ENCODE measurements at places on chromosomes 4 and X.

DNA sequence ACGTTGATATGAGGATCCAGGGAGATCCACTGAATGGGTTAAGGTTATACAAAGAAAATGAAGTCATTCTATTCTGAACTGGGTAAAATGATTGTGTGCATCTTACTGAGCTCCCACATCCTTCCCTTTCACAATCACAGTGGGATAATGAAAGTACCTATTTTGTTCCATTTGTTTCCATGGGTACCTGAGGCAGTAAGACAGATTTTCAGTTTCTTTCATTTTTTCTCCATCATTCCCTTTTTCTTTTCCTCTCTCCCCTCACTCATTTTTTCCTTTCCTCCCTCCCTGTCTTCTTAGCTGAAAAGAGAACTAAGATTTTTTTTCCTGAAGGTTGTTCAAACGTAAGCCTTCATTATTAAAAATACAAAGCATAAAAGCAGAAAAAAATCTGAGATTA lies 4.6 kb downstream of the GRIA2 start:
- no peak for DNase-seq

DNA sequence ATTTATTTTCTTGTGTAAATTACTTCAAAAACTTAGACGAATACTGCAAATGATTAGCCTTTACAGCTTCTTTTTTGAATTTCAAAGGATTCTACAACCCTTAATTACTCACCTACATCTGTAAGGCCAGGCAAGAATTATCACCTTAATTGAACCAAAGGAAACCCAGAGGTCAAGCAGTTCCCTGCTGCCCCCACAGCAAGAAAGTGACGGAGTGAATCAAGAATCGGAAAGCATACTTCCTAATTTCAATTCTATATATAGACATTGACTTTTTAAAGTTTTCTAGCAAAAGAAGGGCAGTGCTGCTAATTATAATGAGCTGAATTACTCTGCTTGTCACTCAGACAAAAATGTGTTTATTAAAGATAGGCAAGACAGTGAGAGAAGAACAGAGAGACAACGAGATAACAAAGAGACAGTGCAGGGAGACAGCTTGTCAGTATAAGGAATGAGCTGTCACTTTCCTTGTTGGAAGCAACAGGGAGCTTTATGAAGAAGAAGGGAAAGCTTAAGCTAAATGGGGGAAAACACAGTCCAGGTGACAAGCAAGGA lies 47.5 kb upstream of the SPANXN4 start:
- no peak for DNase-seq

- no peak for DNase-seq
These were observed 65.8 kb upstream of the PRPS1 start for GRCh38 chrX:107562482-107562881.

- DNase-seq: no peak
These were observed 209.8 kb upstream of the NDST4 start for GRCh38 chr4:115323106-115323707.
